ENCODE measurements at places on chromosomes 12 and 14. TPM values are rescaled to one million over a fixed set of nuclear protein-coding genes. Genes with fewer than 3 reads are reported as not detected.

DNA sequence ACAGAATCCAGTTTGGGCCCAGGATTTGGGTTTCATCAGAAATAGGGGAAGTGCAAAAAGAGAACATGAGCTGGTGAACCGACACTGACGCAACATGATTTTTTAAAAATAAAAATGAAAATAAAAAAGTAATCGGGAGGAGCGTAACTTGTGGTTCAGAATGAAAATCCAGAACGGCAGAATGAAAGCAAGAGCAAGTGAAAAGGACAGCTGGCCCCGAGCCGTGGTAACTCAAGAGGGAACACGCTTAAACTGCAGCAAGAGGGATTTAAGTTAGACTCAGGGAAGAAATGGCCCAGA lies 1.6 kb downstream of the SLC6A12 start:
- DNase-seq, result no peak

GRCh38 chr14:93319494-93319893 lies 13.3 kb downstream of the BTBD7 start:
- DNase-seq, result no peak

DNA sequence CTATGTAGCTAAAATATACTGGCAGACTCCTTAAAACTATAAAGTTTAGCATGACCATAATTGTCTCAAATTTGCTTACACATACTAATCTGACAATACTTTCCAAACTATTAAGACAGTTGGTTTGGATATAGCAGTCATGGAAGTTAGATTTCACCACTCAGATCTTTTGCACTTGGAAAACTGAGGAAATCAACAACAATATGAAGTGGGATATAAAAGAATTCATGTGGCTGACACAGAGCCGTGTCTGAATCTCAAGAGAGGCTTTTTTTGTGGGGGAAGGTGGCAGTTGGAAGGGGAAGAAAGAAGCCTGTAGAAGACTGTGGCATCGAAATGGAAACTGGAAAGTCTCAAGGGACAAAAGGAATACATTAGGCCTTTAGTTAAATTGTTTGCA lies 166.6 kb upstream of the FLRT2 start:
- DNase-seq, result no peak

- DNase-seq, result no peak
Observed at GRCh38 chr12:120994059-120994458, 15.7 kb downstream of the HNF1A start.

- no peak for DNase-seq
Observed at GRCh38 chr14:97924922-97925613, 1127.9 kb downstream of the VRK1 start.

GRCh38 chr14:57462551-57462950 lies 31.1 kb downstream of the CCDC198 start:
- DNase-seq, result no peak

- DNase-seq, result no peak
Observed at GRCh38 chr14:45610318-45610717, 357.3 kb upstream of the MIS18BP1 start.

DNA sequence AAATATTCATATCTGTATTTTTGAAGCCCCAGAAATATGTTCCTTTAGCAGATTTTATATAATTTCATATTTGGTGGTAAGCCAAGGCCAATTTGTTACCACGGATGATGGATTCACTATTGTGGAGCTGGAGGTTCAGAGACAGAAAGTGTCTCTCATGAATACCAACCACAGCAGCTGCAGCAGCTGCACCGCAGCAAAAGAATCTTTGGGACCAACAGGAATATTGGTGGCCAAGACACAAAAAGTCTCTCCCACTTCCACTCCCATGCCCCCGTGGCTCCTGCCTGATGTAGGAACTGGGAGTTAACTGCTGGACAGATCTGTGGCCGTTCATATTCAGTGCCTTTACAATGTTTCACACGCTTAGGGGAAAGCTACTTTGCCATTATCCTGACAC lies 155.3 kb downstream of the ADAMTS20 start:
- no peak for DNase-seq

DNA sequence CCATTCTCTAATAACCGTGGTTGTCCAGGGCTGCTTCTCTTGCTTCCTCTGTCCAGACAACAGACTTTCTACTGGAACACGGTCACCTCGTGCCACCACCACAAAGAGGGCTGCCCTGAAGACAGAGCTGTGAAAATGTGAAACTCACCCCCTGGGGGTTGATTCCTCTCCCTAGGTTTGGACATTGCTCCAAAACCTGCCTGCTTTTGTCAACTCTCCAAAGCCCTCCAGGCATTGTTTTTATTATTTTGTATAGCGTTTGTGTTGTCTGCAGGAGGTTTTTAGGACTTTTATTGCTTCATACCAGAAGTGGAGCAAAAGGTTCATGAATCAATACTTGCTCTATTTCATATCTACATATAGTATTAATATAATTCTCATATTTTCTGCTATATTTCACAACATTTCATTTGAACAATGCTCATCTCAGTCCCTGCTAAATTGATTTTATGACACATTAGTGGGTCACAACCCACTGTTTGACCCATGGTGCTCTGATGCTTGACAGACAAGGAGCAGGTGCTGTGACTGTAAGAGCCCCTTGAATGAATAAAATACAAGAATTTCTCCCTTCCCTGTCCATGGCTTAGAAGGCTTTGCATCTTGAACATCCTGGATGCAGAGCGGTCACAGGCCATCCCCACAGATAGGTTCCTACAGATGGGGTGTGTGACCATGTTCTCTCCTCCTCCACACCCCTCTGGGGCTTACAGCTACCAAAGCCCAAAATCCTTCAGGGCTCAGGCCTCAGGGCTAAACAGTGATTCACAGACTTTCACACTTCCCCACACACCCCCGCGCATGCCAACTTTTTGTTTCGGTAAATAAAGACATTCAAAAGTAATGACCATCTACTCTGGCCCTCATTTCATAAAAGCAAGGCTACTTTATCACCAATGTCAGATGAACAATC lies 20.6 kb upstream of the EML1 start:
- no peak for DNase-seq

- DNase-seq, result no peak
Observed at GRCh38 chr12:131024026-131024425, 70.3 kb downstream of the ADGRD1 start.

DNA sequence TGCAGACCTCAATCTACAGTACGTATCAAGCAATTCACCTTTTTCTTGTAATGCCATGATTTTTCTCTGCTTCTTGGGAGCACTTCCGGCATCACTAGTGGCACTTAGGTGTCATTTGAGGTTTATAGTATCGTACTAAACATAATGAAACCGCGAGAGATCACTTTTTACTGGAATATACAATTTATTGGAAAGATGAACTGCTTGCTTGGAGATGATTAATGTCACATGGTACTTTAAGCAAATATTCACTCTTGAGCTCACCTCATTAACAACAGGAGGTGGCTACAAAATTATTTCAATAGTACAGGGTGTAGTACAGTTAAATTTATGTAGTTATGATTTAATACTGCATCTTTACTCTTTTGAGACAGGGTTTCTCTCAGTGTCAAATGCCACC lies 11.5 kb downstream of the FUT8 start:
- DNase-seq, result no peak

DNA sequence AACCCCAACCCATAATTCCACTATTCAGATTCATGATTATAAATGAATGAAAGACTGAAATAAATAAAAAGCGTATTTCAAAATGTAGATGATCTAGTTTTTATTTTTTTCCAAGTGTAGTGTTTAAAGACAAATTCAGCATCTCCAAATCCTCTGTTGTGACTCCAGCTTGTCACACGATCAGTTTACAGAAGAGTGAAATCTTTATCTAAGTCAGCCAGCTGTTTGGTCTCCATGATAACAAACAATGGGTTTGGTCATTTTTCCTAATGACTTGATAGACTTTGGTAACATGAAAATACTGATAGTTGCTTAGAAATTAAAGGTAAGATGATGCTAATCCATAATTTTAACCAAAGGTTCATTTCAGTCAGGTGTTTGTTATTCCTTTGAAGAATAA lies 114.5 kb upstream of the RASSF8 start:
- no peak for DNase-seq

- DNase-seq, result no peak
Observed at GRCh38 chr14:75366963-75367362, 60.9 kb upstream of the JDP2 start.

GRCh38 chr12:116792403-116792802 lies 54.3 kb downstream of the RNFT2 start:
- DNase-seq, result no peak

GRCh38 chr12:13062669-13063068 lies 18.5 kb downstream of the FAM234B start:
- no peak for DNase-seq

GRCh38 chr12:57850854-57851430 lies 4.4 kb upstream of the CTDSP2 start:
- no peak for DNase-seq

Gene TMEM121
- 3.1 TPM for total RNA-seq

Gene TROAP
- total RNA-seq, result 0.67 TPM

Gene ZDHHC22
- total RNA-seq, result not detected

Gene ABCD2
- total RNA-seq, result 9.2 TPM
